LNCaP clone FGC (cell line): ENCODE measurements at places on chromosomes 11 and 22.

DNA sequence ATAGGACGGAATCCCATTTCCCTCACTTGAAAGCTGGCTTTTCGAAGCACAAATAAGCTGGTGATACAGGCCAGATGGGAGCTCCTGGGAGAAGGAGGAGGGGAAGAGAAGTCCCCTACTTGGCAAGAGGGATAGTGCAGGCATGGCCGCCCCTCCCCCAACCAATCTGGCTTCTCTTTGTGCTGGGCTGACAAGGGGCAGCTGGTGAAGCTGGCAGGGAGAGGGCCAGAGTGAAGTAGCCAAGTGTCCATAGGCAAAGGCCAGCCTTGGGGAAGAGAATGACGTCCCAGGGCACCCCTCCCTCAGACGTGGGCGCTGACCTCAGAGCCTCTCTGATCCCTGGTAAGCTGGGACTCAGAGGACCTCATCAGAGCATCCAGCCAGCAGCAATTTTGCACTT lies 78.7 kb upstream of the GRAMD1B start:
- DNase-seq = no peak

GRCh38 chr11:8083871-8084281 lies 2.9 kb downstream of the TUB start:
- DNase-seq = no peak

- DNase-seq = no peak
Observed at GRCh38 chr11:69656536-69657455, 15.8 kb downstream of the CCND1 start.

- DNase-seq = no peak
Observed at GRCh38 chr11:67434395-67434881, 3.0 kb downstream of the PTPRCAP start.

- DNase-seq = no peak
Observed at GRCh38 chr11:86072211-86072610, 3.3 kb upstream of the PICALM start.
